Stimulated activated CD4-positive, alpha-beta T cell treated with anti-CD3 and anti-CD28 coated beads, Interleukin-1b, Interleukin-23, amount 100 ng/mL, for 1 hour (primary cell): ENCODE measurements at places on chromosomes 5 and 9.

DNA sequence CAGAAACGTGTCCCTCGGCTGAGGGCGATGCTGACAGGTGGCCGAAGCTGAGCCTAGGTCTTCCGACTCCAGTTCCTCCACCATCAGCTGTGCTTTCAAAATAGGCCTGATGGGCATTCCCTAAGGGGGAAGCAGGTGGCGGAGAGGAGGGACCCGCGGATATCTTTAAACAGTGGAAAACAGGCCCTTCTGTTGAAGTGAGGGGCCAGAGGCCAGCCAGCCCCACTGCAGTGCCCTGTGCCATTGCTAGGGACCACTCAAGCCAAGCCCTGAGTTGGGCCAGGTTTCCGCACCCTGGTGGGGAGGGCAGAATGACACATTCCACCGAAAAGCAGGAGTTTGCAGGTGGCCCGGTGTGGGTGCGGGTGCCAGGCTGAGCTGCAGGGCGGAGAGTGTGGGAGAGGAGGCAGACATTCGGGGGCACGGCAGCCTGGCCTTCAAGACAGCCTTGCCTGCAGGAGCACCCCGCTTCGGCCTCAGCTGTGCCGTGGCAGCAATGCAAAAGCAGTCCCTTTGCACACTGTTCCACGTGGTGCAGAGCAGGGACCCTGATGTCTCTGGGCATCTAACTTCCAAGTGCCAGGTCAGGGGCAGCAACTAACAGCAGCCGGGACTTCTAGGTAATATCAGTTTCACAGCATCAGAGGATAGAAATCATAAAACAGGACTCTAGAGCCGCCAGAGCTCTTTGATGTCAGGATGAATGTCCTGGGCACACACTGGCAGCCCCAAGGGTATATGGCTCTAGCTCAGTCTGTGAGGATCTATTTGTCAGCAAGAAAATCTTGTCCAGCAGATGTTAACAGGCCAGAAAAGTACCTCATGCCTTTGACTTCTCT lies 17.2 kb downstream of the HNRNPH1 start:
- no peak for DNase-seq

- no peak for DNase-seq
Observed at GRCh38 chr5:172849606-172850453, 15.8 kb downstream of the ERGIC1 start.

- DNase-seq, result no peak
Observed at GRCh38 chr5:97923997-97924396, 741.0 kb upstream of the RIOK2 start.

GRCh38 chr5:113359419-113359818 lies 75.4 kb downstream of the TSSK1B start:
- no peak for DNase-seq

- DNase-seq, result no peak
Observed at GRCh38 chr9:5947912-5948311, 57.2 kb downstream of the MLANA start.
